Kidney (tissue), 22 donors: ENCODE measurements at places on chromosomes 13 and 19.
A peak's percentile ranks its signal among the peaks of the same experiment; 100 is the strongest.

DNA sequence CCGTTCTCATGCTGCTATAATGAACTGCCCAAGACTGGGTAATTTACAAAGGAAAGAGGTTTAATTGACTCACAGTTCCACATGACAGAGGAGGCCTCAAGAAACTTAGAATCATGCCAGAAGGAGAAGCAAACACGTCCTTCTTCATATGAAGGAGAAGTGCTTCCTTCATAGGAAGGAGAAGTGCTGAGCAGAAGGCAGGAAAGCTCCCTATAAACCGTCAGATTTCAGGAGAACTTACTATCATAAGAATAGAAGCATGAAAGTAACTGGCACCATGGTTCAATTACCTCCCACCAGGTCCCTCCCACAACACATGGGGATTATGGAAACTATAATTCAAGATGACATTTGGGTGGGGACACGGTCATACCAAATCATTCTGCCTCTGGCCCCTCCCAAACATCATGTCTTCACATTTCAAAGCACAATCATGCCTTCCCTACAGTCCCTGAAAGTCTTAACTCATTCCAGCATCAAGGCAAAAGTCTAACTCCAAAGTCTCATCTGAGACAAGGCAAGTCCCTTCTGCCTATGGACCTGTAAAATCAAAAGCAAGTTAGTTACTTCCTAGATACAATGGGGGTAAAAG lies 10.6 kb downstream of the ACOD1 start:
- no peaks in the 10 kb centered on the region for H3K4me1 ChIP-seq
- H3K27me3 ChIP-seq: no peaks in the 10 kb centered on the region
- no peak for DNase-seq
- no peaks in the 10 kb centered on the region for H3K36me3 ChIP-seq
- no peak overlapping the region for H3K27ac ChIP-seq

- H3K4me3 ChIP-seq: no peak overlapping the region
- H3K36me3 ChIP-seq: no peaks in the 10 kb centered on the region
Measured at GRCh38 chr13:24407844-24408243, 98.5 kb downstream of the C1QTNF9 start.

DNA sequence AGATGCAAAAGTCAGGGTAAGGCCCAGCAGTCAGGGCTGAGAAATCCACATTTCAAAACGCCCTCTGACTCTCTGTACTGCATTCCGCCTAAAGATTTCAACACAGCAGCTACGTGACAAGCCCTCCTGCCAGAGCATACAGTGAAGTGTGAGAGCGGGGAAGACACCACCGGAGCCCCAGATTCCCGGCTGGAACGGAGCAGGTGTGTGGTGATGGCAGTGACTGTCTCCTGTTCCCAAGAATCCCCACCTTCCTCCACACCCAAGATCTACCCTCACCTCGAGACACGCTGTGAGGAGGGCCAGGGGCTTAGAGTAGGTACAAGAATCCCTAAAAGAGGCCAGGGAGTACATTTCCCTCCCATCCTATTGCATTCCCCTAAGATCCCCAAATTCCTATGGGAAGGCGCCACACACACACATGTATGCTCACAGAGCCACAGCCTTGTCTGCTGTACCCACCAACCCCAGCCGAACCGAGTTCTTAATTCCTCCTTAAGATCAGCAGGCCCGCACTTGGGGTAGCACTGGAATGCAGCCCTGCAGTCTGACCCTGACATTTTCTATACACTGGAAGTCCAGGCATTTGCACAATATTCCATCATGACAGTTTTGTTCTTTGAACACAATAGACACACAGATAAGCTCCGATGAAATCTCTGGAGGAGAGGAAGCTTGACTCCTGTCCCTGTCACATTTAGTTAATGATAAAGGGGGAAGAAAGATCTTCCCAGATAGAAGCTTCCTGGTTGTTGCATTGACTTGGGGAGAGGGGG lies 102.9 kb downstream of the FOXO1 start:
- peaks cover 4% of the 10 kb centered on the region for H3K36me3 ChIP-seq
- H3K27ac ChIP-seq: peak overlapping the region; percentile 9
- peaks cover 24% of the 10 kb centered on the region for H3K4me1 ChIP-seq
- DNase-seq: peak; percentile 18
- H3K27me3 ChIP-seq: no peaks in the 10 kb centered on the region

DNA sequence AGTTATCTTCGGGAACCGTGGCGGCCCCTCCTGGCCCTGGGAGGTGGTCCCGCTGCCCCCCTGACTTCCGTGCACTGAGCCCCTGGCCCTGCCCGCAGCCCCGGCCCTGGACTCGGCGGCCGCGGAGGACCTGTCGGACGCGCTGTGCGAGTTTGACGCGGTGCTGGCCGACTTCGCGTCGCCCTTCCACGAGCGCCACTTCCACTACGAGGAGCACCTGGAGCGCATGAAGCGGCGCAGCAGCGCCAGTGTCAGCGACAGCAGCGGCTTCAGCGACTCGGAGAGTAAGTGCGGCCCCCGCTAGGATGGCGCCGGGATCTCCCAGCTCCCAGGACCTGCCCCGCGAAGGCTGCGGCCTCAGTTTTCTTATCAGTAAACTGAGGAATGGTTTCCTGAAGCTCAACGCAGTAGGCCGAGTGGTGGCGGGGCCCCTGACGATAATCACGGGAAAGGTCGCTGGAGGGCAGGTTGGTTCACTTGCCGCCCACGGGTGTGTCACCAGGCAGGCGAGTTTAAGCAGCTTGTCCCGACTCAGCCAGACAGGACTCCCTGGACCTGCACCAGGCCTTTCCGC lies 924 bp downstream of the RGCC start:
- H3K27me3 ChIP-seq: peaks cover 7% of the 10 kb centered on the region
- H3K4me3 ChIP-seq: peak overlapping the region; percentile 67
- no peaks in the 10 kb centered on the region for H3K36me3 ChIP-seq

DNA sequence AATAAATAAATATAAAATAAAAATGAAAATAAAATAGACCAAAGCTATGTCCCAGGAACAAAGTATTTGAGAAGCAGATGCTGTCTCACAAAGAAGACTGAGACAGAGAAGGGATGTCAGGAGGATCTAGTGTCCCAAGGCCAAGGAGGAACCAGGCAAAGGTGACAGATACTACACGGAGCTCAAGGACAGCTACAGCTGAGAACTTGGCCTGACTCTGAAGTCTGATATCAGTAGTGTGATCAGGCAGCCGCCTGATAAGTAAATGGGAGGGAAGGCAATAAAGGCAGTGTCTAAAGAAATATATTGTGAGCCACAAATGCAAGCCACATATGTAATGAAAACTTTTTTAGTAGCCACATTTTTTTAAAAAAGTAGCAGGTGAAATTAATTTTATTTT lies 20.4 kb upstream of the NANOS3 start:
- no peak overlapping the region for H3K4me3 ChIP-seq
- no peak for DNase-seq
- H3K27ac ChIP-seq: no peak overlapping the region
- no peaks in the 10 kb centered on the region for H3K27me3 ChIP-seq
- no peaks in the 10 kb centered on the region for H3K36me3 ChIP-seq
- peaks cover 2% of the 10 kb centered on the region for H3K4me1 ChIP-seq

GRCh38 chr13:33615436-33615835 lies 202.5 kb upstream of the RFC3 start:
- H3K4me1 ChIP-seq: peaks cover 14% of the 10 kb centered on the region
- no peak overlapping the region for H3K4me3 ChIP-seq
- H3K27me3 ChIP-seq: no peaks in the 10 kb centered on the region
- H3K36me3 ChIP-seq: no peaks in the 10 kb centered on the region
- DNase-seq: no peak

DNA sequence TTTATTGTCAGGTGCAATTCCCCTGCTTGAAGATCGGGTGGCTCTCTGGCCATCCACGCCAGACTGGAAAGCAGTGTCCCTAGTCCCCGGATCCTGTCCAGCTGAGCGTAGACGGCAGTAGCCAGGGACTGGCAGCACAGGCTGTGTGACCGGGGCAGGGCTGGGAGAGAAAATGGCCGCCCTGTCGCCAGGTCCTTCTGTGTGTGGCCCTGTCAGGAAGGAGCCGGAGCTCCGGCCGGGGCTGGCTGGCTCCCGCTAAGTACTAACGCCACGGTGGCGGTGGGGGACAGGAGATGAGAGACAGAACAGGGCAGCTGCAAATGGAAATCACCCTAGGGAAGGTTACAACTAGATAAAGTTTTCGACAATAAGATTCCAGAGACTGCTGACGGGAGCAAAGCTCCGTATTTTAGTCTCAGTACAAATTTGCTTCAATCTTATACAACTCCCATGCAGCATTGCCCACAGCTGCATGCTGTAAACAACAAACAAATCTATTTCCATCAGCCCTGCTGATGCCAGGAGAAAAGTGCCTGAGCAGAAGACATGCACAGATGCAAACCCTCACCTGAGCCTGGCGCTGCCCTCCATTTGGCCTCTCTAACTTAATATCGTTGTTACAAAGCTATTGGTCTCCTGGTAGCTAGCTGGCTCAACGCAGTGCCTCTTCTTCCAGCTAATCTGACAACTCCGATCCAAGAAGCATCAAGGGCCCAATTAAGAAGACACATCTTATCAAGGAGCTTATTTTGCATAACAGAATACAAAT lies 253.0 kb downstream of the TSHZ3 start:
- H3K36me3 ChIP-seq: no peaks in the 10 kb centered on the region
- no peak overlapping the region for H3K27ac ChIP-seq
- no peak overlapping the region for H3K4me3 ChIP-seq
- H3K4me1 ChIP-seq: no peaks in the 10 kb centered on the region
- DNase-seq: peak; percentile 21

GRCh38 chr13:36850790-36851438 lies 31.9 kb downstream of the RFXAP start:
- H3K4me1 ChIP-seq: peaks cover 5% of the 10 kb centered on the region
- H3K4me3 ChIP-seq: no peak overlapping the region
- H3K36me3 ChIP-seq: no peaks in the 10 kb centered on the region
- H3K27ac ChIP-seq: no peak overlapping the region
